ENCODE measurements at places on chromosomes 16 and 17.

GRCh38 chr17:56896217-56896967 lies 17.5 kb downstream of the TRIM25 start:
- no peak for DNase-seq

DNA sequence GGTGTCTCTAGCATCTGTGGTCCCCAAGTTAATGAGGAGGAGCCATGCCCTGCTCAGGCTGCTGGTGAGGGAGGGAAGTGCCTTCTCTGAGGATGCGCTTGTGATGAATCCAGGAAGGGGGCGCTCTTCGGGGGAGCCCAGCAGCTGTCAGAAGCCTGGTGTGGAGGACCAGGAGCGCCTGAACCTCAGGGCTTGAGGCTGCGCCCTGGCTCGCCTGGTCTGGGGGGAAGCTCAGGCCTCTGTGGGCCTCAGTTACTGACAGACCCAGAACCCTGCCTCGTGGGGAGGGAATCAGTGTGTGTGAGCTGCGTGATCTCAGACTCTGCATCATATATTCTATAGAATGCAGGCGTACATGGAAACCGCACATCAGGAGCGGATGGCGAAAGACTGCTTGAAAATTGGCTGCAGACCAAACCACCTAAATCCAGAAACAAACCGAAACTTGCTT lies 126.1 kb downstream of the SEC14L1 start:
- DNase-seq, result no peak

DNA sequence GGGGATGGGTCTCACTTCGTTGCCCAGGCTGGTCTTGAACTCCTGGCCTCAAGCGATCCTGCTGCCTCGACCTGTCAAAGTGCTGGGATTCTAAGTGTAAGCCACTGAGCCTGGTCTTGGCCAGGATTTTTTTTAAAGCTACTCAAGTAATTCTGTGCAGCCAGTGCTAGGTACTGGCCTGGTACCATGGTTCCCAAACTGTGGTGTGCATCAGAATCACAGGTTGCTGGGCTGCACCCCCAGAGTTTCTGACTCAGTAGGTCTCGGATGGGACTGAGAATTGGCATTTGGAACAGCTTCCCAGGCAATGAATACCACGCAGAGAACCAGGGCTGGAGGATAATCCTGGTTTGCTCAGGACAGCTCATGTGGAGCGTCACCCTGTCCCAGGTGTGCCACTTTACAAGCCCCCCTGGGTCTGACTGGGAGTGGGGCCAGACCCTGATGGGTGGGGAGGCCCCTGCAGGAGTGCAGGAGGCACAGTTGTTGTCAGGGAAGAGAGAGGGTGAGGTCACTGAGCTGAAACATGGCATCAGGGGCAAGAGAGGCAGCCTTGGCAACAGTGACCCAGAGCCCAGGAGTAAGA lies 10.7 kb upstream of the MRPS23 start:
- no peak for DNase-seq

- no peak for DNase-seq
Measured at GRCh38 chr17:57369509-57369945, 113.2 kb downstream of the MSI2 start.

- DNase-seq, result no peak
Measured at GRCh38 chr17:34851961-34852540, 109.2 kb downstream of the CCT6B start.
